ELR (cell line): ENCODE measurements at places on chromosomes 1 and 21.

DNA sequence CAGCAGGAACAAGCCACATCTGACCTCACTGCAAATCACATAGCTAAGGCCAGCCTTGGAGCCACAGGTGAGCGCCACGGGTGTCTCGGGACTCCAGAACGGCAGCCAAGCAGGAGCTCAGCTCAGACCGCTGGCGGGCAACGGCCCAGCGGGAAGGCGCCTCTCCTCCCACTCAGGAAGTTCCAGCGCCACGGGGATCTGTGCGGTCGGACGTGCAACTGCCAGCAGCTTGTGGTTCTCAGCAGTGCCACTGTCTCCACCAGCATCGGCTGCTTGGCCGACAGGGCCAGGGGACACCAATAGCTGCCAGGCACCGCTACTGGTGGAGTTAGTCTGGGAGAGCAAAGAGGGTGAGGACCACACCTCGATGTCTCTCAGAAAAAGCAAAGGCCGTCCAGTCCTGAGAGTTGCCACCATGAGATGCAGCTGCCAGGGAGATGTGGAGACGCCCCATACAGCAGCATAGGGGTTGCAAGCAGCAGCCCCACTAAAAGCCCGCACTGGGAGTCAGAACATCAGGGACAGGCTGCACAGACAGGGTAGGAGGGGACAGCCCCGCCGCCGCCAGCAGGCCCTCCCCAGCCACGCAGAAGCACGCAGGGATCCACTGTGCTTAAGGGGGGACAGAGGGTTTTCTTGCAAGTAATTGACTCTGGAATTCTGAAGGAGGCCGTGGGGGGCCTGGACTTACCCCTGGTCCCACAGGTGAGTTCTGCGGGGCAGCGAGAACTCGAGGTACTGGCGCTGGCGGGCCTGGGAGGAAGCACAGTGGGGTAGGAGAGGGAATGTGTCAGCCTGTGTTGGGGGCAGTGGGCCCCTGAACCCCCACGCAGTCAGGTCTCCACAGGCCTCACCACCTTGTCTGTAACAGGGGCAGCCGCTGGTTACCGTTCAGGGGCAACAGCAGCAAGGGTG lies 83.5 kb downstream of the NPHP4 start:
- DNase-seq = no peak

DNA sequence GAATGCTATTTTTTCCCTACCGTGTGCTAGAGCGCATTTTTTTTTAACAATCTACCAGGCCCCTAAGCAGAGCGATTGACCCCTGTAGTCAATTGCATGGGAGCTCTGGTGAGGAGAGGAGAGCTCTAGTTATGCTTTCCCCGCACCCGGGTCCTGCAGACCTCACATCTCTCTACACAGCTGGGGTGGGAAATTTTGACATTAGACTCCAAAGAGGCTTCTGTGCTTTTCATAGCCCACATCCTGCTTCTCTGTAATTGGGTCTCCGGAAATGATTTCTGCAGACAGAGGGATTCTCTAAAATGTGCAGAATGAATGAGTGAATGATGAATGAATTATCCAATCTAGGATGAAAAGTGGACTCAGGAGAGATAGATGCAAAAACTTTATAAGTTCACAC lies 41.5 kb upstream of the DUSP10 start:
- no peak for DNase-seq

- no peak for DNase-seq
Observed at GRCh38 chr1:10196976-10197375, 13.4 kb upstream of the KIF1B start.

DNA sequence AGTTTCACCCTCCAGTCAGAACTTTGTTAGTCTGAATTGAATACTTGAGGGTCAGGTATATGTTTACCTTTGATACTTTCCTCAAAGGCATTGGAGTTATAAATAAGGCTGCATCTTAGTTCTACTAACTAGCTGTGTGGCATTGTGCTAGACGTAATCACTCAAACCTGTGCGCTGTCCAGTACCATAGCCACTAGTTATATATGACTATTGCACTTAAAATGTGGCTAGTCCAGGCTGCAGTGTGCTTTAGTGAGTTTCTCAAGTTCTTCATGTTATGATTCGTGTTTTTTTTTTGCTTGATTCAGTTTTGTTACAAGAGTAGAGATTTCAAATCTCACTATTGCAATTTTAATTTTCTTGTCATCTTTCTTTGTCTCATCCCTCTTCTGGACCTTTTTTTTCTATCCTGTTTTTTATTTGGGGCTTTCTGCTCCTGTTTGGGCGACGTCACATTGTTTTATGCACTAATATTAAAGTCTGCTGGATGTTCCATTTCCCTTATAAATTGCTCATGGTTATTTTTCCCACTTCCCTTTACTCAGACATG lies 5.7 kb downstream of the MAN1A2 start:
- peak; percentile 35 for DNase-seq

- no peak for DNase-seq
Observed at GRCh38 chr1:154983776-154984466, 777 bp downstream of the FLAD1 start.

DNA sequence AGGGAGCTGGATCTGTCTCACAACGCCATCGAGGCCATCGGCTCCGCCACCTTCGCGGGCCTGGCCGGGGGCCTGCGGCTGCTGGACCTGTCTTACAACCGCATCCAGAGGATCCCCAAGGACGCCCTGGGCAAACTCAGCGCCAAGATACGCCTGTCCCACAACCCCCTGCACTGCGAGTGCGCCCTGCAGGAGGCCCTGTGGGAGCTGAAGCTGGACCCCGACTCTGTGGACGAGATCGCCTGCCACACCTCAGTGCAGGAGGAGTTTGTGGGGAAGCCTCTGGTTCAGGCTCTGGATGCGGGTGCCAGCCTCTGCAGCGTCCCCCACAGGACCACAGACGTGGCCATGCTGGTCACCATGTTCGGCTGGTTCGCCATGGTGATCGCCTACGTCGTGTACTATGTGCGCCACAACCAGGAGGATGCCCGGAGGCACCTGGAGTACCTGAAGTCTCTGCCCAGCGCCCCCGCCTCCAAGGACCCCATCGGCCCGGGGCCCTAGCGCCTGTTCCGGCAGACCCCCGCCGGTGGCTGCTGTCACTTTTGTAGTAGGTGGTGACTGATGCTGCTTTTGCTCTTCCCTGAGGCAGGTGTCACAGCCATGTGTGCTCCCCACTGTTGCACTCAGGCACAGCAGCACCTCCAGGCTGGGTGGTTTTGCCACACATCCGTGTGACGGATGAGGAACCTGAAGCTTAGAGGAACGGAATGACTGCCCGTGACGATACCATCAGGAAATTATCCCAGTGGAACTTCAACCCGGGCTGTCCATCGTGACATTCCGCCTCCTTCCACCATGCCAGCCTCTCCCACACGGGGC lies 1.8 kb downstream of the LRRC3 start:
- no peak for DNase-seq

GRCh38 chr21:34715985-34716596 lies 47.3 kb downstream of the CLIC6 start:
- DNase-seq = no peak

DNA sequence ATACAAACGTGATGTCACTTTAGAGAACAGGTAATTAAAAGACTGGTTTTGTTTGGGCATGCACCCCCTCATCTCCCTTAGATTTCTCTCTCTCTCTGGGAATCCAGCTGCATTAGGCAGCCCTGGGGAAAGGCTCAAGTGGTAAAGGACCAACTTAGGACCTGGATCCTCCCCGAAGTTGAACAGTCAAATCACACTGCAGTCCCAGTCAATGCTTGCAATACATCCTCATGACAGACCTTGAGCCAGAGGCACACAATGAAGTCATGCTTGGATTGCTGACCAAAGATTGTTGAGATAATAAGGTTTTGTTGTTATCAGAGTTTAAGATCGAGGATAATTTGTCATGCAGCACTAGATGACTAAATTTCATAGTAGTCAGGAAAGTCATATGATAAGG lies 1285.8 kb upstream of the NCAM2 start:
- DNase-seq = no peak

DNA sequence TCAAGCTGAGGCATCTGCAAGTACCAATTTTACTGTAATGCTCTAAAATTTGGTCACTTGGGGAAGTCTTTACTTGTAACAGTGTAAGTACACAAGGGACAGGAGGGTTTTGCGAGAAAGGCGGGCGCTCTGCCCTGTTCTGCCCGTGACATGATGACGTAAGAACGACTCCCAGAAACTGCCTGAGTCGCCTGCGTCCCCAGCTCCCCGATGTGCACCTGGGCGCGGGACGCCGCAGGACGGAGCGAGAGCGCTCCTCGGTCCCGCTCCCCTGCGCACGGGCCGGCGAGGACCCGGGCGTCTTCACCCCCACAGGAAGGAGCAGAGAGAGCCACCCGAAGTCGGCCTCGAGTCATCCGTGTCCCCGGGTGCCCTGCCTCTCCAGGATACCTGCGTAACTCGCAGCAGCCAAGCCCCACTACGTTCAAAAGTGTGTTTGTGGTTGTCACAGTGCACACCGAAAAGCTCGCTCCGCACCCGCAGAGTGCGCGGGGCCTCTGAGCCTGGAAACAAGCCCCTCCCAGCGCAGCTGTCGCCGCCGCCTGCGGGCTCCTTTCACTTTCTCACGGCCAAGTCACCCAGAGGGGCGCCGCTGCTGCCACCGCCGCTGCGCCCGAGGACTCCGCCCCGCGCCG lies 3.3 kb upstream of the ZBTB18 start:
- peak; percentile 58 for DNase-seq

- no peak for DNase-seq
Observed at GRCh38 chr1:30040081-30041019, 683.0 kb downstream of the MATN1 start.

DNA sequence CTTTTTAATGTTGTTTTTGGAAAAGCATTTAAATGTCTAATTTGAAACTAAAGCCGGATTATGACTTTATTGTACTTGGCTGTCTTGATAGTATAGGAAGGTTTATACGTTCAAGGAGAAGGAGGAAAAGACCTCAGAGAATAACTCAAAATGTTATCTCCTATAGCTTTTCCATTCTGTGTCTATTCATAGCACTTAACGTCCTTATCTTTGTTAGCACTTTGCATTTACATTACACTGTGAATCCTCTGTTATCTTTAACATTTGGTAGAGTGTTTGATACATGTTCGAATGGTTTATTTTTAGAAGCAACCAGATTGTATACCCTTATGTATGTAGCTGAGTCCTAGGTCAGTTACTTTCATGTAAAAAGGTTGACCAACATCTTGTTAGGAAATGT lies 50.8 kb upstream of the PODN start:
- DNase-seq = no peak

DNA sequence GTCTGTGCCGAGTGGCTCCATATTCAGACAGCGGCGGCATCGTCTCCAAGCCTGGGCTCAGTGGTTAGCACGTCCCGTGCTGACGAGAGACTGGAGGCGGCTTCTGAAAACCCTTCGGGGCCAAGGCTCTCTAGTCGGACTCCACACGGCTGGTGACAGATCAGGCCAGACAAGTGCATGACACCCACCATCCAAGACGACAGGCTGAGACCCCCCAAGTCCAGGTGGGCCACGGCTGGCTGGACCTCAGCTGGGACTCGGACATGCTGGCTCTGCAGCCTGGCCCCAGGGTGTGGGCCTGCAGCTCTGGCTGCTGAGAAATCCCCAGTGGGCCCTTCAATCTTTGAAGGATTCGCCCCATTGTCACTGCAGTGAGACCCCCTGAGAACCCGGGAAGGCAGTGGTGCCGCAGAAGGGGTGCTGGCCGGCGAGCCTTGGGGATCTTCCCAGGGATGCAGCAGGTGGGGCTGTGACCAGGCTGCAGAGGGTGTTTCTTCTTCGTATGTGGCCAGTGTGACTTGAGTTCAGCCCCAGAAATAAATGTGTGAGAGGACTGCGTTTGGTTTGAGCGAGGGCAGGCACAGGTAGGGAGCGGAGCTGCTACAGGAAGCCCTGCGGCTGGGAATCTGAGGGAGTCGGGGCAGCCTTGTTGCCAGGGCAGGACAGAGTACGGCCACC lies 15.9 kb upstream of the SLC19A1 start:
- no peak for DNase-seq

- no peak for DNase-seq
Observed at GRCh38 chr21:45481566-45481965, 60.7 kb downstream of the SLC19A1 start.

DNA sequence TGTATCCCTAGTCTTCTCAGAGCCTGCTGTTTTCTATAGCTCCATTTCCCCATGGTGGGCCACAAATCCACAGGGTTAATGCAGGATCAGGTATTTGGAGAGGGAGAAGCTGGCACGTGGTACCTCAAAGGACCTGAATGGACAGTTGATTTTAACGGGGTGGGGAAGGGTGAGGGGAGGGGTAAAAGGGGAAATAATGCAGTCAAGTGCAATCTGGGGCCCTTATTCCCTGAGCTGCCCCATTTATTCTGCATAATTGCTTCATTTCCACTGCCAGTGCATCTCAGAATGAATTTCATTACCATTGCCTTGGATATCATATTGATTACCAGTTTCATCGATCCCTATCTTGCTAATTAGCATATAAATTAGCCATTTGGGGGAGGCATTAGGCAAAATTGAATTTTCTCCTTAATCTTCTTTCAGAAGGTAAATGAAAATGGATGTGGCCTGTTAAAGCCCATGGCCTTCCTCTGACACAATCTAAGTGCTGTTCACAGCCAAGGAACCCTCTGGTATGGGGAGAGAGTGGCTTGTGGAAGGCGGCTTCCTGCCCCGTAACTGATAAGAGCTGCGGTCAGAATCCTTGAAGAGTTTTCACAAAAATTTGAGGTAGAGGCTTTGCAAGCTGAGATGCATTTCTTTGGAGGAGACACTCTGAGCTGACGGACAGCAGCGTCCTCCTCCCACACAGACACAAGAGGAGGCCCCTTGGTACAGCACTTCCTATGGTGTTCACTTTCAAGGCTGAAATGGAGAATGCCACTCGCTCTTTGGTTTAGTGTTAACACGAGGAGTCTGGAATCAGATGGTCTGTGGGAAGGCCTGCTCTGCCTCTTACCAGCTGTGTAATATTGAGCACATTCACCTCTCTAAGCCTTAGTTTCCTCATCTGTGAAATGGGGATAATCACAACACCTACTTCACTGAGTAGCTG lies 34.4 kb downstream of the PHC2 start:
- no peak for DNase-seq

GRCh38 chr1:221439008-221439746 lies 302.7 kb downstream of the DUSP10 start:
- peak; percentile 99 for DNase-seq

GRCh38 chr1:90963236-90963635 lies 58.6 kb downstream of the ZNF644 start:
- no peak for DNase-seq

DNA sequence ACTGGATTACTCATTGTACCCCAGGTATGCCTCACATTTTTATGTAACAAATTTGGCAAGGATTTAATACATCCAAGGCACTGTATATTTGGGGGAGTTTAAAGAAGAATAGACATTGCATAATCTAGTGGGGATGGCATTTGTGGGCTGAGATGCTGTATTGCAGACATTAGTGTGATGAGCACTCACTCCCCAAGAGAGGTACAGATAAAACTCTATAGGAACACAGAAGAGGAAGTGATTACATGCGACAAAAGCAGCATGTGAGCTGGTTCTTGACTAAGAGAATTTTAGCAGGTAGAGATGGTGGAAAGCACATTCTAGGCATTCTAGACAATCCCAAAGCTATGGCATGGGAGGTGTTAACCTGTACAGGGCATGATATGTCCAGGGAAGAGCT lies 24.2 kb upstream of the CDC14A start:
- no peak for DNase-seq
